CD4-positive, alpha-beta memory T cell (primary cell): ENCODE measurements at places on chromosomes 4 and X.

DNA sequence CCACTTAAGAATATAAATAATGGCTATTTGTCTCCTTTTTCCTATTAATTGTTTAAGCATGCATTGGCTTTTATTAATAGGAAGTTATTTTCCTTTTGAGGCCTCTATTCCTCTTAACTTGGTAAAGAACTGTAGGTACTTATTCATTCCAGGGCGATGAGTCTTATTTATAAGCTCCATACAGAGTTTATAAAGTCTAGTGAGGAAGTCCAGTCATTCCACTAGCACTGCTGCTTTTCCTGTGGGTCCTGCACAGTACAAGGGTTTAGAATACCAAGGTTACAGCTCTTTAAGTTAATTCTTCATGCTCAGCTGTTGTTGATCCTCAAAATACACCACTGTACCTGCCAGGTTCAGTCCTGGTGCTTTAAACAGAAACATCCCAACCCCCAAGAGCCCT lies 28.5 kb upstream of the WNK3 start:
- DNase-seq = no peak

- no peak for DNase-seq
Measured at GRCh38 chr4:137090951-137091350, 441.3 kb downstream of the PCDH18 start.

- DNase-seq = no peak
Measured at GRCh38 chrX:106510713-106511403, 100.9 kb upstream of the RADX start.

DNA sequence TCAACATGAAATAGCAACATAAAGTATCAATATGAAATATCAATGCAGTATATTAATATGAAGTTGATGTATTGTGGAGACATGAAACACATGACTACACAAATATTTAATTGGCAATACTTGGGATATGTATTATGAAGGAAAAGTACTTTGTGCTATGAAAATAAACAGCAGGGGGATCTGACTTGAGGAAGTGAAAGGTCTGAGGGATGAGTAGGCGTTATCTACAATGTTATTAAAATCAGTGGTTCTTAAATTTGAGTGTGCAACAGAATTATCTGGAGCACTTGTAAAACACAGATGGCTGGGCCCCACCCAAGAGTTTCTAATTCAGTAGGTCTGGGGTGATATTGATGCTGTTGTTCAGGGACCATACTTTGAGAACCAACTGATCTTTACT lies 27.4 kb upstream of the ARX start:
- no peak for DNase-seq

DNA sequence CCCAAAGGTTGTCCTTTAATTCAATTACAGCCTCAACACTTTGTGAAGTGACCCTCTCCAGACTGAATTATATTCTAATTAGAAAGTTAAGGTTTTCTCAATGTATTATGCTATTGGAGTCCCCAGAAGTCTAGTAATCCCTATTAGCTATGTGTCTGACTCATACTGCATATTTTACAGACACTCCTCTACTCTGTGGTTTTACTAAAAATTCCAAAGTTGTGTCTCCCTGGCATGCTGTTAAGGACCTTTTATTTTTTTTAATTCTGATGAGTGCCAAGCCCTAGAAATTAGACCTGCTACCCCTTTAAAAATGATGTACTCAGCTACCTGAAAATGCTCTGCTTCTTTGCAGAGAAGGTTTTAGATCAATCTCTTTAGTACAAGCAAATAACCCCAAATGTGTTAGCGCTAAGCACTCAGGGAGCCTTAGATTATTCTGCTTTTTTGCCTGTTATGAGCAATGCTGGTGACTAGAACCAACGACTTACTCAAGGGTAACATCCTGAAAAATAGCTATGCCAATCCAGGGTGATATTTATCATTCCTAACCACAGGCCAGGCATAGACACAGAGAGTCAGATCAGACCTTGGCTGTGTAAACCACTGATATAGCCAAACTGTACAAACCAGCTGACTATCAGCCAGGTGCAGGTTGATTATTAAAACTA lies 26.1 kb upstream of the CXCL13 start:
- DNase-seq = no peak

- no peak for DNase-seq
Measured at GRCh38 chrX:68113837-68114572, 319.3 kb downstream of the OPHN1 start.

GRCh38 chr4:107655289-107655688 lies 64.7 kb downstream of the PAPSS1 start:
- DNase-seq = no peak

GRCh38 chr4:139690419-139690818 lies 24.8 kb downstream of the MGST2 start:
- DNase-seq = no peak

DNA sequence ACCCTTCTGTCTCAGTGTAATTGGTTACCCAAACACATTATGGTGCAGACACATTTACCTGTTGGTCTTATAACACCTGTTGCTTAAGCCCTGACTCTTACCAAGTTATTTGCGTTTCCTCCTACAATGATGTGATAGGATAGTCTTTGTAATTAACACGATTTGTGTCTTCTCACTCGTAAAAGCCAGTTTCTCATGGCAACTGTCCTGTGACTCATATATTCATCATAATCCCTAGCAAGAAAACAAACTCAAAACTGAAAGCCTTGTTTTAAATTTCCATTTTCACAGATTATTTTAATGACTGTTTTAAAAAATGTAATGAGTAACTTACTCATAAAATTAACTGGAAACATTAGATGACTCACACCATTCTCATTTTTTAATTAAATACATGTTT lies 495.2 kb downstream of the NLGN4X start:
- no peak for DNase-seq

DNA sequence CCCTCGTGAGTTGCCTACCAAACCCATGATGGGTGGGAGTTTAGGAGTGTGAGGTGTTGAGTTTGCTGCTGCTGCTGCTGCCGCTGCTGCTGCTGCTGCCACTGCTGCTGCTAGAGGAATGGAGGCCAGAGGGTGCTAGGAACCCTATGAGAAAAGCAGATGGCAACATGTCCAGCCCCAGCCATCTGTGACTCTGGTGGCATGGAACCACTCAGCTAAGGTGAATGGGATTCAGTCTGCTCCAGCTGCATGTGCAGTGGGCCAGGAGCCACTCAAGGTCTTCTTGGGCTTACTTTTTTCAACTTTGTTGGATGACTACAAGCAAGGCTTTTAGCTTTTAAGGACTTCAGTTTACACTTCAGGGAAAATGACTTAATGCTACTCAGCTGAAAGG lies 103.8 kb downstream of the RTL5 start:
- no peak for DNase-seq

DNA sequence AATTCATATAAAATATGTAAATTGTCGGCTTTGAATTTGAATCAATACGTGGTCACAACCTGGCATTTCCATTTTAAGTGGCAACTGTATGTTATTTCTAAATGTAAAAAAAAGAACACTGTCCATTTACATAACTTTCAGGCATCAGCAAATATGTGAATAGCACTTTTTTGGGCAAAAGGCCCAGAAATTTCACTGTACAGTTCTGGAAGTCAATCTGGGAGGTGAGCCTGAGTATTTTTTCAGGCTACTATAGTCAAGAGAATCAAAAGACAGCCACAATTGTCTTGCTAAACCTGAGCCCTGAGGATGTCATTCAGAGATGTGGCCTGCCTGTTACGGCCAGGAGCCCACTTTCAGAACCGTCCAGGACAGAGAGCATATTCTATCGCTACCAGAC lies 543.9 kb upstream of the MAGEB2 start:
- no peak for DNase-seq

DNA sequence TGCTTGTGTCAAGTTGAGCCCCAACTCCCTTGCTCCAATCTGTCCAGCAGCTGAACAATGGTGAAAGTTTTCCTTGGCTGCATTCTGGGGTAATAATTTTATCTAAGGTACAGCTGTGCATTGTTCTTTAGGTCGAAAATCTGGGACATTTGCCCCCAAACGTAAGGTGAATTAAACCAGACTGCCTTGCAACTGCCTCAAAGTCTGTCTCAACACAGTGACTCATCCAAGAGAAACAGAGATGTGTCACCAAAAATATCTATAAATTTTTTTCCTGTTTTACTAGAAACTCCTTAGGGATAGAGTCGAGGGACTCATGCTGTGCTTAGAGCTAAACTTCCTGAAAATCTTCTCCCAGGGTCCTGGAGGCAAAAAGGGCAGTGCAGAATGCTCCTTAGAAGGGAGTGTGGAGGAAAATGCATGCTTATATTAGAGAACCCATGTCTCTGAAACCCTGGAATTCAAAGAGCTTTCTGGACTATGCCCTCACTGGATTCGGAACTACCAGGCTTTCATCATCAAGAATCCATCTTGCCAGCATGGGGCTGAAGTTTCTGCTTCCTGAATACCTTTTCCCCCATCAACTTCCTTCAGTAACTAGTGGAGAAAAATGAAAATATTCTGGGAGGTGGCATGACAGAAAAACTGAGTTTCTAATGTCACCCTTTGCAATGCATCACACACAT lies 115.7 kb downstream of the PALLD start:
- DNase-seq = no peak

DNA sequence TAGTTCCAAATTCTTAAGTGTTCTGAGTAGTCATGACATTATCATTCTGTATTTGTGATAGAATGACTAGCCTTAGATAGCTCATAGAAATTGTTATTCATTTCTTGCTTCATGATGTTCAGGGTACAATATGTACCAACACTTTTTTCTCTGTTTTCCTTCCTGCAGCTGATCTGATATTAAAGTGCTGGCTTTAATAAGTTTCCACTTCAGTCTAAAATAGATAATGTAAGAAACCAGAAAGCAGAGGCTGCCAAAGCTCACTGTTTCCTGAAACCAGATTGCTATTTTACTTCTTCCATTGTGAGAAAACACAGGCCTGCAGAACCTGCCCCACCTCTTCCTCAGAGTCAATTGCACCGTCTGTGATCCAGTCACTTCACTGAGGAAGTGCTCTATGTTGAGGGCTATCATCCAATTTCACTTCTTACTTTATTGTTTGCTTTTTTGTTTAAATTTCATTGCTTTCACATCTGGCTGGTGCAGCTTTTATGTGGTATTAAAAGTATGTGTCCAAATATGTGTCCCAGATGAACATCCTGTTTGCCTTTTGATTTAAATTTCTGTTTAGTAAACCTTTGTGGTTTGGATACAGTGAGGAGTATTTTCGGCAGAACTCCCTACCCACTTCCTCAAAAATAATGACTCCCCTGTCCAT lies 652.1 kb downstream of the ANKRD50 start:
- no peak for DNase-seq

- DNase-seq = no peak
Measured at GRCh38 chr4:172951679-172952451, 216.7 kb upstream of the GALNT7 start.

GRCh38 chr4:3342182-3342854 lies 49.5 kb downstream of the RGS12 start:
- DNase-seq = no peak

DNA sequence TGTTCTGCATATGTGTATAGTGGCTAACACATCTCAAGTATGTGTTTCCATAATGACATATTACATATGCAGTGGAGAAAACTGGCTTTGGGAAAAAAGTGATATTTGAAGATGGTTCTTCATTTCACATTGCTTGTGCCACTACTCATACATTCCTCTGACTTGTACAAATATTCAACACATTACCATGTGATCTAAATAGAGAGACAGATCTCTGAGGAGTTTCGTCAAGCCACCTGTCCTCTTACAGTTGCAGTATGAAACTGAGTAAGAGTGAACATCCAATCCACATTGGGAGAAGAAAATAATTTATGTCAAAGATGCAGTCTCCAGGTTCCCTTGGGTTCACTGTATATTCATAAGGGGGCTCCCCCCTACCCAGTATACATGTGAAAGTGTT lies 123.9 kb downstream of the KDR start:
- DNase-seq = no peak

- no peak for DNase-seq
Measured at GRCh38 chrX:44306356-44306755, 37.1 kb downstream of the EFHC2 start.

DNA sequence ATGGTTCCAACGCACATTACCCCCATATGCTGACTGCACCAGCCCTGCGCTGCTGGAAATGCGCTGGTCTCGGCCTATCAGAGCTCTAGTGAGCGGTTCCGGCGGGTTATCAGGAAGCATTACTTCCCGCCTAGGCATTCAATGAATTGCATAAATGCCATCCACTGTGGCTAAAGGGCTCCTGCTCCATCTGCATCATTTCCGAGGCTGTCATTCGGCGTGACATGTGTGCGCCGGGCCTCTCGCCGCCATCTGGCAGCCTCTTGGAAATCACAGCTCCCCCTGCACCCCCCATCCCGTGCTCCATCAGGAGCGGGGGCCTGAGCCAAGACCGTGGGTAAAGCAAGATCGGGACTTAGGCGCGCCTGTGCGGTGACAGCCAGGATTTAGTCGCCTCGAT lies 64.4 kb downstream of the SEPSECS start:
- DNase-seq = no peak

DNA sequence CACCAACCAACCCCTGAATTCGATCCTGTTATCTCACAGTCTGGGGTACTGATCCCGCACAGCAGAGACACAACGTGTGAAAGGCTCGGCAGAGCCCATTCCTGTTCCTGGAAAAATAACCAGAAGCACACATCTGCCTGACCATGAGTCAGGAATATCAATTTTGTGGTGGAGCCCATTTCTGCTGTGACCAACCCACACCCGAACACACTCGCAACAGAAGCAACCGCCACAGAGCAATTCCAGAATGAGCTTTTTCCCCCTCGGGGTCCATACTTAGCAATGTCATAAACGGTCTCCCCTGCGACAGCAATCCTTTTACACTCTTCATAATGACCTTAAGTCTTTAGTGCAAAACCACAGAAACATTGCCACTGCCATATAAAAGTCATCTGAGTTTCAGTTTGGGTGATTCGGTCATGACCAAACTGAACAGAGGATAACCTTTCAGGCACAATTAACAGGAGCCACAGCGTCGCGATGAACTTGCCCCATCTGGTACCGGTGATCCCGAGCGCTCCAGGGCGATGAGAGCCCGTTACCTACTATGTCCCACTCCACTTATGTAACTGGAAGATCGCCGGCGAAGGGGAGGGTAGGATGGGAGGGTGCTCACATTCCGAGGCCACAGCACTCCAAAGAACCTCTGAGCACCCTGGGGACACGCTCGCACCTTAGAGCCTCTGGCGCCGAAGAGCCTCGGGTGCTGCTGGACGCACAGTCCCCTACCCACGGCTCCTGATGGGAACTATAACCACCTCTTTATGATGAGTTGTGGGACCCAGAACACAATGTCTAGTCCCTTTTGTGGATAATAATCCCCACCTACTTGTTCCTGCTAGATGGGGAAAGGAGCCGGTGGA lies 1.1 kb downstream of the MECP2 start:
- peak; percentile 30 for DNase-seq

GRCh38 chrX:137387646-137388045 lies 178.3 kb upstream of the ZIC3 start:
- no peak for DNase-seq

GRCh38 chrX:57821703-57822387 lies 88.4 kb downstream of the ZXDA start:
- peak; percentile 51 for DNase-seq

DNA sequence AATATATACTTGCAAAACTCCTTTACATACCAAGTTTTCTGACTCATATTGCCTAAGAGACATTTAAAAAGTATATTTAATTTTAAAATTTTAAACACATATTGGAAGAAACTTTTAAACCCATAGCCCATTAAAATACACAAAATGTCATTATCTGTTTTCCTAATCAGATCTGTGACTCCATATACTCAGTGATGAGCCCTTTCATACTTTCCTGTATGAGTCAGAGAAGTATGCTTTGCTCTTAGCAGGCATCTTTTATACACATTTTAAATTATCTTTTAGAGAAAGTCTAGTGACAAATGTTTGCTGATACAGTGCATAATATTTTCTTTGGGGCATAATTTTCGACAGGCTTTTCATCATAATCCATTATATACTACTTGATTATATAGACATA lies 26.4 kb downstream of the SPIN3 start:
- no peak for DNase-seq

GRCh38 chrX:10120331-10120730 lies 36.4 kb upstream of the CLCN4 start:
- DNase-seq = no peak
